Omental fat pad (tissue), 4 donors: ENCODE measurements at places on chromosomes 3 and 15. TPM values are rescaled to one million over a fixed set of nuclear protein-coding genes. Genes with fewer than 3 reads are reported as not detected.

- DNase-seq: no peak
These were observed 38.8 kb downstream of the TRAK1 start for GRCh38 chr3:42130007-42130328.

GRCh38 chr3:82100378-82100777 lies 338.9 kb upstream of the GBE1 start:
- DNase-seq: no peak

Gene IL16
- total RNA-seq: 22.7 TPM

GRCh38 chr3:101414121-101414520 lies 93.7 kb upstream of the IMPG2 start:
- DNase-seq: no peak

DNA sequence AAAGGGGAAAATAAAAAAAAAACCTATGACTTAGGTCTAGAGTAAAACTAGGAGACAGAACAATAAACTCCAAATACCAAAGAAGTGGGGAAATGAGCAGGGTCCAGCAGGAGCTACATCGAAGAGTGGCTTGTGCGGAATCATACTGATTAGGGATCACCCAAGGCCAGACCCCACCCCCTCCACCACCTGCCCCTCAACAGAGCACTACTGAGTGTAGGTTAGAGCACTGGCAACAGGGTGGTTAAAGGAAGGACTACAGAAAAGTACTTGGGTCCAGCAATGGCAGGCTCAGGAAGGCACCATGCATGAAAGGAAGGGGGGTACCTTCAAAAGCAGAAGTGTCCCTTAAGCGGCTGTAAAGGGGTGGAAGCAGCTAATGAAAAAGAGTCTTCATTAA lies 96.2 kb downstream of the UBE3A start:
- no peak for DNase-seq

Gene GOLGA8Q
- 3.3 TPM for total RNA-seq

DNA sequence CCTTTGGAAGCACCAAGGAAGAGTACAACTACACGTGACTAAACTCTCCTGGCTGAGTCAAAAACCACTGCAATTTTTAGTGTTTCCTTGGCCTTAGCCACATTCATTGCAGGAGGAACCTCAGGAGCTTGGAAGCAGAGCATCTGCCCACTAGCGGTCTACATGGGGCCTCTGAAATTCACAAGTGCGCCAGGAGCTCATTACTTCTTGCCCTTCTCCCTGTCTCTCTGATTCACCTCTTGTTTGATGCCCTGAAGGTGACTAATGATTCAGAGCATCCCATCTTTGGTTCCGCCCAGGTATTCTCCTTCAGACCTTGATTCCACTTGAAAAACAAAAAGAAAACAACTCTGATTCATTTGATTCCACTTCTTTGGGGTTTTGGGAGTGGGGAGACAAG lies 201.1 kb upstream of the LPP start:
- no peak for DNase-seq

Gene DLG1
- 55.5 TPM for total RNA-seq

Gene P2RY14
- 5.8 TPM for total RNA-seq

DNA sequence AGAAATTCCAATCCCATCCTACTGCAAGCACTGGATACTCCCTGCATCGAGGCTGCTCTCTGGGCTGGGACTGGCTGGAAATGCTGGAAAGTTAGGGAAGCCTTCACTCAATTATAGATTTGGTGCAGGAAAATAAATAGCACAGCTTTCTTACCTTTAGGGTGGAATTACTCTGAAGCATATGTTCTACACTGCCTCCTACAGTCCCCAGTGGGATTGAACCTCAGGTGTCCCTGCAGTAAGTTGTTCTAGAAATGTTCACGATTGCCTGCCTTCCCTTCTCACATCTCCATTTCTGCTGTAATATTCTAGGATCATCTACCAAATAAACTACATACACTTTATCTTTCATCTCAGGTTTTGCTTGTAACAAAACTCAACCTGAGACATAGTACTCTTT lies 536.7 kb upstream of the LMCD1 start:
- no peak for DNase-seq

Gene RAB8B
- total RNA-seq: 36.0 TPM

- DNase-seq: peak; percentile 98
These were observed 28.1 kb upstream of the CORO2B start for GRCh38 chr15:68550498-68551295.

DNA sequence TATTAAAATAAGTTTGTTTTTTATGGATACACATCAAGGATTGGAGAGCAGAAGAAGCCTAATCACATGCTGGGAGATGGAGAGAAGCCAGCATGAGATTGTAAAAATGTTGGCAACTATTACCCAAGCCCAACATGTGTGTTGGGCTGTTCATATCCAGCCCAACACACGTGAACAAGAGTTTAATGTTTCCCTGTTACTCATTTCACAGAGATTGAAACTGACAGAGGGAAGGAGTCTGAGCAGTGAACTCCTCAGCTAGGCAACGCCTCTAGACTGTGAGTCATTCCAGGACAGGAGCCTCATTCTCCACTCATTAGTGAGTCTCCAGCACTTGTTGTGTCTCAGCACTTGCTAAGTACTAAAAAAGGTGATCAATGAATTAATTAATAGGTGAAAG lies 43.2 kb upstream of the CMSS1 start:
- DNase-seq: no peak

Gene TIGIT
- 0.32 TPM for total RNA-seq

DNA sequence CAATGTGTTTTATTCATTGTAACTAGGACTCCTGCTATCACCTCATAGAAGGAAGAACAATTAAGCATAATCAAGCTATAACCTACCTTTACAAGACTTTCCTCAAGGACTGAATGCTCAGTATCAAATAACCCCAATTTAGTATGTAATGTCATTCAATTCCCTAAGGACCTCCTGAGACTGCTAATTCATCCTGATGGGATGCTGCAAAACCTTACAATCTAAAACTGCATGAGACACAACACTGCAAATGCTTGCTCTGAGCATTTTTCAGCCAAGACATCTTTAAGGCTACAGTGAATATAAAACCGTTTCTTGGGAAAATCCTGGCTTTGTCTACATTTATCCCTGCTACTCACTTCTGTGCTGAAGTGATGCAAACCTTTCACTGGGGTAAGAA lies 69.9 kb downstream of the RYK start:
- no peak for DNase-seq

- DNase-seq: no peak
These were observed 11.7 kb downstream of the TF start for GRCh38 chr3:133757701-133758567.

Gene SLC27A2
- total RNA-seq: 2.3 TPM

Gene SSR3
- 118 TPM for total RNA-seq
